HCEC 1CT (cell line): ENCODE measurements at places on chromosomes 1 and 21.
A peak's percentile ranks its signal among the peaks of the same experiment; 100 is the strongest.

DNA sequence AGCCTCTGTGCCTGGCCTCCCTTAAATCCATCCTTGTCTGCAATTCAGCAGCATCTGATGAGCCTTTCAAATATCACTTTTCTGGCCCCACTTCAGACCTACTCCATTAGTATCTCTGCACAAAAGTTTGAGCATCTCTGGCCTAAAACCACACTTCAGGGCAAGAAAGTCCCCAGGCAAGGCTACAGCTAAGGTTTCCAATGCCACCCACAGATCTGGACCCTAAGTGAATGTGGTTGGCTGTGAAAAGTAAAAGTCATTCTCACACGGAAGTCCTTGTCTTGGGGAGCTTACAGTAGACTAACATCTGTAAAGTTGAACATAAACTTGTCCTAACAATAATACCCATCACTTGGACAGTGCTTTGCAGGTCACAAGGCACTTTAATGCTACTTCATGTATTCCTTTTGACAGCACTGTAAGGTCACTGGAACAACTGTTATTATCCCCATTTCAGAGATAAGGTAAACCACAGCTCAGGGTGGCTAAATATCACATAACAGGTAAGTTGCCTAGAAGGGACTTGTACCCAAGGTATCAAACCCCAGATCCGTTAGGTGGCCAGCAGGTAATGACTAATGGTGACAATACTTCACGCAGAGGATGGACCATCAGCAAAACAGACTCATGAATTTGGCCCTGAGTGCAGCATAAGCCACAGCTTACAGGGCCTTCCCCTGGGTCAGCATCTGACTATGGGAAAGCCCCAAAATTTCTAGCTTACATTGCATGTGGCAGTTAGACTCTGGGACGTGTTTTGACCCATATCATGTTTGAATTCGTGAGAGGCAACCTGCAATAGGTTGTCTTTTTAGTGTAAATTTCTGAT, 356.0 kb downstream of the HHAT start:
- DNase-seq: no peak

- DNase-seq: peak; percentile 62
Observed at GRCh38 chr1:235843461-235843961, 23.2 kb downstream of the LYST start.

GRCh38 chr1:200217703-200218102, 190.2 kb downstream of the NR5A2 start:
- DNase-seq: no peak

- DNase-seq: no peak
Observed at GRCh38 chr21:38145104-38145503, 111.7 kb upstream of the KCNJ15 start.

GRCh38 chr1:242827538-242827937, 303.0 kb upstream of the PLD5 start:
- no peak for DNase-seq

DNA sequence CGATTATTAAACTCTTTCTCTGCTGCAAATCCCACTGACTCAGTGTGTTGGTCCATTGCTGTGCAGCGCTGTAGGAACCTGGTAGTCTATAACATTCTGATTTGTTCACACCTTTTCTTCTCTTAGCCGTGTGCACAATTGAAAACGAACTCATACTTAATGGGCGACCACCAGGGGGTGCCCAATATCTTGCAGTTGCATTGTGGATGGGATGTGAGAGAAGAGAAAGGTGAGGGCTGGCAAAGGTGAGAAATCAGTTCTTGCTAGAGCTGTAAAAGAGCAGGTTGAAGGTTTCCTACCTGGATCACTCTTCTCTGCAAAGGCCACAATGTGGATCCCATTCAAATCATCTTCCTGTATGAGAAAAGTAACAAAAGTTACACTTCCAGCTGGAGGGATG, 51.0 kb downstream of the CASQ2 start:
- peak; percentile 25 for DNase-seq

- DNase-seq: no peak
Observed at GRCh38 chr1:159864262-159864661, 1.8 kb upstream of the VSIG8 start.

- no peak for DNase-seq
Observed at GRCh38 chr1:38657207-38657840, 202.2 kb downstream of the RRAGC start.

GRCh38 chr1:226082587-226082917, 20.0 kb downstream of the H3-3A start:
- no peak for DNase-seq

- no peak for DNase-seq
Observed at GRCh38 chr1:225840223-225840610, 30.3 kb downstream of the EPHX1 start.

GRCh38 chr1:197171531-197171930, 25.1 kb upstream of the ASPM start:
- DNase-seq: no peak

GRCh38 chr1:58283388-58284224, 262.9 kb downstream of the OMA1 start:
- DNase-seq: no peak

DNA sequence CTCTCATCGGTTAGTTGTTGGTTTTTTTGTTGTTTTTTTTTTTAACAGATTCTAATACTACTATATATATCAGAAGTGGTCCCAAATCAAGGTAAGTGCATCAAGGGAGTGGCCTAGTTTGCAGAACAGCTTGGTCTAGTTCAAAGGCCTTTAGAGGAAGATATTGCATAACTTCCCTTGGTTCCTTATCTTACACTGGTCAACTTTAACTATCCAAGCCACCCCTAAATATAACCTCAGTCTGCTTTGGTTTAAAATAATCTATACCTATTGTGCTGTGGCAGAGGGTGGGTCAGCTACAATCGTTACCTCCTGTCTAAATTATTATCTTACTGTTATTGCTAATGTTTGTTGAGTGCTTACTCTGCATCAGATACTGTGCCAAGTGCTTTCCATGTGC, 6.9 kb downstream of the S100A12 start:
- DNase-seq: no peak

DNA sequence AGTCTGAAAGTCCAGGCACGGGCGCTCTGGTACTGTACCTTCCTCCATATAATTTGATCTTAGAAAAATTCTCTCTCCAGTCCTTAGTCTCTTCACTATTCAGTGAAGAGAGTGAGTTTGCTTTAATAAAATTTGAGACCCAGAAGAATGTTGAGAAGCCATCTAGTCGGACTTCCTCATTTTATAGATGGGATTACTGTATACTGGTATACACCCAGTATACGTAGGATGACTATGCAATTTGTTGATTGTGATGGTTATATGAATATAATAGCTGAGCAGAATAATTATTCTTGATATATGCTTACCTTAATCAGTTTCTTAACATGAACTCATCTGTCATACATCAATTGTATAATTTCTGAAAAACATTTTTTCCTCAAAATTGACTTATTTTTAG, 328.0 kb upstream of the B3GALT2 start:
- DNase-seq: no peak

DNA sequence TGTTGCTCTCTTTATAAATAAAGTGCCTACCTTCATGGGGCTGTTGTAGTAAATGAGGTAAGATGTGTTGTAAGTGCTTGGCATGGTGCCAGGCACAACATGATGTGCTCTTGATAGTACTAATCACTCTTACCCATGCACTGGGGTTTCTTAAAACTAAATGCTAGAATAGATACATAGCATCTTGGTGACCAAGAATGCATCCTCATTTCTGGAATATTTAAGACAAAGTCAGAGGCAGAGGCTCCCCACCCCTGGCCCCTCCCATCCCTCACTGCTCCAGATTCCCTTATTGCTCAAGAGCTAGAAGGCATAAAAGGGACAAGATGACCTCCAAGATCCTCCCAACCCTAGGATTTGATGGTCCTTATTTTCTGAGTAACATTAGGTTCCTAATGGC, 61.3 kb downstream of the GLUL start:
- DNase-seq: no peak

DNA sequence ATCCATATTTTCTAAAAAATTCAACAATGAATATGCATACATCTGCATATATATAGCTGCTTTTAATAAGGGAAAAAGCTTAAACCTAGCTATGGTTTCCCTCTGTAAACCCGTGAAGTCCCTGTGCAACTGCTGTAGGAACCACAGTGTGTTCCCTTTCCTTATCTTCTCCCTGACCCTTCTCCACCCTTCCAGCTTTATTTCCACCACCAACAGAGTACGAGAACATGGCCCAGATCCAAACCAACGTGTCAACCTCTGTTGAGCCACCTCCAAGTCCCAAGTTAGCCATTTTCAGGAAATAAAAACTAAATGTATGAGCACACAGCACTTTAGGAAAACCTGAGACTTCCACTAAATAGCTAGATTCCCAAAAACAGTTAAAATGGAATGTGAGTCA, 20.3 kb downstream of the SUSD4 start:
- no peak for DNase-seq

DNA sequence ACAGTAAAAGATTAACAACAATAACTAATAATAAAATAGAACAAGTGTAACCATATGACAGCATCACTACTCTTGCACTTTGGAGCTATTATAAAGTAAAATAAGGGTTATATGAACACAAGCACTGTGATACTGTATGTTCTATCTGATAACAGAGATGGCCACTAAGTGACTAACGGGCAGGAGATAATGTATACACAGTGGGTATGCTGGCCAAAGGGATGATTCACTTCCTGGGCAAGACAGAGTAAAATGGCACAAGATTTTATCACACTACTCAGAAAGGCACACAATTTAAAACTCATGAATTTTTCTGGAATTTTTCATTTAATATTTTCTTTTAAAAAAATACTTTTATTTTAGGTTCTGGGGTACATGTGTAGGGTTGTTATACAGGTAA, 12.3 kb downstream of the SLC9C2 start:
- DNase-seq: no peak

DNA sequence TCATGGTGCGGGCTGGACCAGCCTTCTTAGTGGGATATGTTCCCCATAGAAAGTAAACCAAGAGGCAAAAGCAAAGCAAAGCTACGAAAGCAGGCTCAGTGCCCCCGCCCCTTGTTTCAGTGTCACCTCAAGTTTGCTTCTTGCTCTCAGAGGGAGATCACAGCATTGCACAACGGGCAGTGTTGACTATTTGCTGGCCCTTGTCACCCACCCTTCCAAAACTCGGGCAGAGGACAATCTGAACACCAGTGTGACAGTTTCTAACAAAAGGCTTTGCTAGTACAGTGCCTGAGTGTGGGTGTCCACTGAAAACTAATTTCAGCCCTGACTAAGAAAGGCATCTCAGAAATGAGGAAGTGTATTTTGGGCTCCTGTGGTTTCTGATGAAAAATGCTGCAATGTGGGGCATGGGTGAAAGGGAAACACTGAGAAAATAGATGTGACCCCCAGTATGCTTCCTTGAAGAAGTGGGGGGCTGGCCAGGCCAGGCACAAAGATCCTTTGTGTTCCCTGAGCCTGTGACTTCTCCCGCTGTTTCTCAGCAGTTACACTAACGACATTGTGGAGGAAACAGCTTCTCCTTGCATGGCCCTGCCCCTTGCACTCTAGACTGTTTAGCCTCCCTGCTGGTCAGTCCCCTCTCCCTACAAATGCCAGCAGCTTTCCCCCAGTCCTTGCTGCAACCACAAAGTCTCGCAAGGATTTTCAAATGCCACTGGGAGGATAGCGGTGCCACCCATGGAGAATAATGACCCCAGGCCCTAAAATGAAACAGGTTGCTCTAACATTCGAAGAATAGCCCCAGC, 33.3 kb upstream of the KCNE1 start:
- DNase-seq: peak; percentile 83

DNA sequence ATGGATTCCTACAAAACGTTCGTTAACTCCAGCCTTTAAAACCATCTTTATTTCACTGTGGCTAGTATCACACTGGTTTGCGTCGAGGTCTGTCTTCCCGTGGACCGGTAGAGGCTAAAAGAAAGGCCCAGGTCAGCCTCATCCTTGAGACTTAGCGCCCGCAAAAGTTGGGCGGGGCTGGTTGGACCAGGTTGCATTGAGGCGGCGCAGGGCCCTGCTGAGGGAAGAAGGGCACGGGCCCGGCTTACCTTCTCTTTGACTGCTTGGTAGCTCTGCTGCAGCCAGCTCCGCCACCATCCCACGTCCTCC, 455 bp downstream of the BSDC1 start:
- peak; percentile 15 for DNase-seq

DNA sequence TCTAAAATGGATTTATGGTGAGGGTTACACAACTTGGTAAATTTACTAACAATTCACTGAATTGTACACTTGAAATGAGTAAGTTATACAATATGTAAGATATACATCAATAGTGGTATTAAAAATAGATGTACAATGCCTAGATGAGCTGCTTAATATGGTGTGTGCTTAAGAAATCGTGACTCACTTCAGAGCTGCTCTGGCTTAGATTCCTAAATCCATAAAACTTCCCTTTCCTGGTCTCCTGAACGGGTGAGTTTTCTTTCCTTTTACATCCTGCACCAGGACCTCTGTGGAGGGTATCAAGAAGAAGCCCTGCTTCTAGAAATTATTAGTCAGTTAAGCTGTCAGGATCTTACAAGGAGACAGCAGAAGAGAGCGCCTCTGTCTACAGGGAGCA, 30.4 kb downstream of the H3-3A start:
- peak; percentile 62 for DNase-seq

- DNase-seq: no peak
Observed at GRCh38 chr1:108717774-108718316, 5.1 kb downstream of the FNDC7 start.

DNA sequence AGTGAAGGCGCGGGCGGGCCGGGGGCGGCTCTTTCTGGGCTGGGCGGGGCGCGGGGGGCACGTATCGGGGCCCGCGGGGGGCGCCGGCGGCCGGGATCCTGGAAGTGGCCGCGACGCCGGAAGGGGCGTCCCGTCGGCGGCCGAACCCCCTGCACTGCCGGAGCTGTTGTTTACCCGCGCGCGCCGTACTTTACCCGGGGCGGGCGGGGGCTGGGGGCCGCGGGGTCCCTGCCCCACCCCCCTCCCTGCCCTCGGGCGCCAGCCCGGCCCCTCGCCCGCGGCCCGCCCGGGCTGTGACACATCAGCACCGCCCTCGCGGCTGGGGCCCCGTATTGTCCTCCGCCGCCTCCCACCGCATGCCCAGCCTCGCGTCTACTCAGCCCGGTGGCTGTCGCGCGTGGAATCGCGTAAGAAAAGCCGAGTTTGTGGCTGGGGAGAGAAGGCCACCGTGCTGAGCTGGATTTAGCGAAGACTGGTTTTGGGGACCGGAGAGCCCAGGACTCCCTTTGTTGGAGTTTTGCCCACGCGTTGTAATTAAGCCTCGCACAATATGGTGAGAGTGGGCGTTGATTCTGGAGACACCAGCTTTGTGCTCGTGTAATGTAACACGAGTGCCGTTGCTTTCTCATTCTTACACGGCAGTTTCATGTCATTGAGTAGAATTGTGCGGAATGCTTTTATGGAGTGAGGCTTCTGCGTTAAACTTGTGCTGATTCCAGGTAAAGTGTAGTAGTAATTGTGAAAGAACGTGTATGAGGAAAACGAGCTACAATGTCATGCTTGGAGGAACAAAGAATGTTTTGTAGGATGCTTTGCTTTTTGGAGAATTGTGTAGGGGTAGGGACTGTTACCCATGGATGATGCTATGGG, 559 bp downstream of the BACH1 start:
- DNase-seq: peak; percentile 46
